ENCODE measurements at places on chromosomes 2 and 18.
A peak's percentile ranks its signal among the peaks of the same experiment; 100 is the strongest.

DNA sequence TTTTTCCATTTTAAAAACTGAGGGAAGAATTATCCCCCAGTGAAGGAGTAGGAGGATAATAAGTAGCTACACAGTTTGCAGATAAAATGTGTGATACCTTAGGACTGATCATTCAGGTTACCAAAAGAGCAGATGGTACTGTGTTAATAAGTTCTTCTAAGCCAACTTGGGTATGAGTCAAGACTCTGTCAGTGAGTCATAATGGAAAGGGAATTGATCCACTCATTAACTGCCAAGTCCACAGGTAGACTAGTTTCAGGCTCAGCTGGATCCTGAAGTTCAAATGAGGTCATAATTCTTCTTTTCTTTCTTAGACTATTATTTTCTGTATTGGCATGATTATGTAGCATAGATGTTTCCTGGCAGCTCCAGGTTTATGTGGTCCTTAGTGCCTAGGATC lies 142.4 kb upstream of the ALPP start:
- peak; percentile 47 for DNase-seq

- peak; percentile 50 for DNase-seq
These were observed 101.1 kb upstream of the EPHA4 start for GRCh38 chr2:221673248-221673647.

- peak; percentile 77 for DNase-seq
These were observed 320.8 kb downstream of the AFF3 start for GRCh38 chr2:99821572-99821971.

DNA sequence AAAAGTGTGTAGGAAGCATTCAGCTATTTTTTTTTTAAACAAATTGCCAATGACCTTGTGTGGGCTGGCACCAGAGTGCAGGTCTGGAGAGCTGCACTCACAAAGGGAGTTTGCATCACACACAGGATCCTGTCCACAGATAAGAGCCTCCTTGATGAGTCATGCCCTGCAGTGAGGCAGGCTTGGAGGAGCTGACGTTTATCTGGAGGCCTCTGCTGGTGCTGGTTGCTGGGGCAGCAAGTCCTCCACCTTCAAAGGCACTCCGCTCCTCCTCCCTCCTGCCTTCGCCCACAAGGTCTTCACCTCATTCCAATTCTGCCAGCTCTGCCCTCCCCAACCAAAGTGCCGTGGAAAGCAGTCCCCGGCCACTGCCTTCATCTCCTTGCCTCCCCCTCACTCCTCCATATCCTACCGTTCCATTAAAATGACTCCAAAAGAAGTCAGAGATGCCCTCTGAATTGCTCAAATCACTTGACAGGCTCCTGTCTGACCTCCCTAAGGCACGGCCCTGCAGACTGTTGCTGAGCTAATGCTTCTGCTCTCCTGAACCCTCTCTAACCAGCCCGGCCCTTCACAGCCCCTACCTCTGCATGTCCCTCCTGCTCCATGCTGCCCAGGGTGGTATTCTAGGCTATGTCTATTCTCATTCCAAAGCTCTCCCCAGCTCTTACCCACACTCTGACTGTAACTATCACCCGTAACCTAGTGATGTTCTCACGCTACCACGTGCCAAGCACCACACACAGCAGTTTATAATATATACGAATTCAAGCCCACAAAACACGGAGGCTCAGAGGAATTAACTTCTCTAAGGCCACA lies 30.9 kb downstream of the LONRF2 start:
- peak; percentile 98 for DNase-seq

DNA sequence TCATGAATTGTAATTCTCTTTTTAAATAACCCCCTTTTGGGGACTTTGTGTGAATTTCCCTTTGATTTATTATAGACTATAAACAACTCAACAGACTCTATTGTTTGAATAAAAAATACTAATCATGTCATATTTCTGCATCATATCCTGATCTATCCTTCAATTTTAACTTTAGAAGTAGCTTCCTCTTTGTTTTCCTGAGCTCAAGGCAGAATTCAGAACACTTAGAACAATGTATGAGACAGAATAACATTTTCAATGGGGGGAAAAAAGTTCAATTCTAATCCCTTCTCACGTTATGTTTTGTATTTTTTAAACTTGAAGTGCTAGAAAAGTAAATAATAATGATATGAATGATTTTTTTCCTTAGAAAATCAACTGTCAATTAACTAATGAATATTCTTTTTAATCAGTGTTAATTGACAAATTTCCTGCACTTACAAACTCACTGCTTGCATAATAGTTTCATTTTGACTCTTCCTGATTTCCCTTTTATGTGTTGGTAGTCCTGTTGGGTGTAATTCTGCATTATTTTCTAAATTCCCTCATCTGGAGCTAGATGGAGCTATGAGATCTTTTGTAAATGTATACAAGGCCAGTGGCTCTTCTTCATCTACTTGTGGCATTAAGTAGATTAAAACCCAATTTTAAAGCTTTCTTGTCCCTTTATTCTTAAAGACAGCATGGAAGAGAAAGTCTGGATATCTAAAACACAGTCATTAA lies 326.1 kb downstream of the PARD3B start:
- DNase-seq, result peak; percentile 61

- DNase-seq, result no peak
These were observed 264.5 kb upstream of the PIK3C3 start for GRCh38 chr18:41690332-41691127.

GRCh38 chr2:99524056-99524455 lies 34.2 kb upstream of the REV1 start:
- DNase-seq, result no peak

DNA sequence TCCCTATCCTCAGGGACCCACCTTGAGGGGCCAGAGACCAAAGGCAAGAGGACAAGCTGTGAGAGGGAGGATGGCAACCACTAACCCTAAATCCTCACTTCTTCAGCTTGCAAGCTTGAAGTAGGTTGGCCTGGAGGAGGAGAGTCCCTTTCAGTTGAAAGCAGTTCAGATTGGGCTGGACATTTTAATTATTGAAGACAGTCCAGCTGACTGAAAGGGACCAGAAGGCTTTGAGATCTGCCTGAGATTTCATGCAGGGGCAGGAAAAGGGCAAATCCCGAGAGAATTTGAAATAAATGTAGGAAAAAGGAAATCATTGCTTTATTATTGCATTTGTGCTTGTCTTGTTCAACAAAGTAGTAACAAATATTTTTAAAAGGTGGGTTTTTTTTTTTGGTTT lies 118.9 kb upstream of the STON1 start:
- DNase-seq, result no peak

DNA sequence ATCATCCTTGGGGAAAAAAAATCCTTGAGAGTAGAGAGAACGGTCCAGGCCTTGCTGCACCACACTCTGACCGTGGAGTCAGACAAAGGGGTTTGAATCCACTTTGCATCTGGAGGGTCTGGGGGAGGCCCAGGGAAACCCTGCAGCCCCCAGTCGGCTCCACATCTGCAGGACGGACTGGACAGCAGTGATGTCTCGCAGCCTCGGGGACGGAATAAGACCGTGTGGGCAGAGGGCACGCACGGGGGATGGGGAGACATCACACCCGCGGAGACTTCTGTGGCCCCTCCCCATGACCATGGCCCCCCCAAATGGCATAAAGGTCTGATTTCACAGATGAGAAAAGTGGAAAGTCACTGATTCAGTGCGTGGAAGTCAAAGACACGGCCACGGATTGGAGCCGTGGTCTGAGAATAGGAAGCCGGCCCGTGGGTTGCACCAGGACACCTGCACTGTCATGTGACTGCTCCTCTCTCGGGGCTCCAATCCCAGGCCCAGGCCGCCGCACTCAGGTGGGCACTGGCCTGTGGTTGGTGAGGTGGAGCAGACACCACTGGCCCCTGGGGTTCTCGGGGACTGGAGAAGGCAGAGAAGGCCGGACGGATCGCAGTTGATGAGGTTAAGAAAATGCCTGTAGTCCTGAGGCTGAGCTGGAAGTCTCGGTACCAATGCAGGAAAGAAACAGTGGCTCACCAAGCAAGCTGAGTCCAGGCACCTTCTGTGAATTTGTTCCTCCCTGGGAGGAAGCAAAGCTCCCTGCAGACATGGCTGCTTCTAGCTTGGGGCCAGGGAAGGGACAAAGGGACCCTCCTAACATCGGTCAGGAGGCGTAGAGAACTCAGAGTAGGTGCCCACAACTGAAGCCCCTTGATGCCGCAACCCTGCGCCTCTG lies 61.8 kb downstream of the RTP5 start:
- no peak for DNase-seq

DNA sequence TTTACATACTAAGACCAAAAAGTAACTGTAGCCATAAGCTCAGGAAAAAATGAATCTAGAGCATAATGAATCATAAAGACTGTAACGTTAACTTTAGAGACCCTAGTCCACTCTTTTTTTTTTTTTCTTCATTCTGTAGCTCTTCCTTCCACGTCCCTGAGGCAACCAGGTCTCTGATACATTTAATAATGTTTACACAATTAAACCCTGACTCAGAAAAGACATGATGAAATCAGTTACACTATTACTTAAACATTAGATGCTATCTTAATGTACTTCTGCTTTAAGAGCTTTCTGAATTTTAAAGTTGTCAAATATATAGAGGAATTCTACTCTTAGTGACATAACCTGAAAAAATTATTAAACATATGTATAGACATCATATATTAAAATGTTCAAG lies 1121.5 kb upstream of the DDX18 start:
- DNase-seq, result no peak

GRCh38 chr2:232204457-232204931 lies 174.1 kb upstream of the ALPP start:
- DNase-seq, result peak; percentile 50

DNA sequence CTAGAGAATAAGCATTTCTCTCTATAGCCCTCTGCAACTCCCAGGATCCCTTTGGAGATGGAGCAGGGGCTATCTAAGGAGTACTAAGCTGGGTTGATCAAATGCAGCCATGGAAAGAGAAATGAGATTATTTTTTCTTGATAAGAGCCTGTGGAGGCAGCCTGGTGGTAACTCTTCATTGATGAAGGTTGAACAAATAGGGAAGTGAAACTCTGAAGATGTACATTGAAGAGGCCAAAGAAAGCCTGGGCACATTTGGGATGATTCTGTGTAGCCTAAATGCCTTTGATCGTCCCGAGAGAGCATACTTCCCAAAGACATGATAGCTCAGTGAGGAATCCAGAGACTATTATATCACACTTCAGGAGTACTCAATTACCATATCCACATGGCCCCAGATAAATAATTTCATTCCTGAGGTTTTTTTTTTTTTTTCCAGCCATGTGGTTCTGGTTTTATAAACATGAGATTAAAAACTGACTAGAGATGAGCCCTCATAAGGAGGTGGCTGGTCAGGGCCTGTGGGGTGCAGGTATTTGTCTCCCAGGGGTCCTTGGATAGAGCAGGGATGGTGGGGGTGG lies 192.5 kb downstream of the TPGS2 start:
- DNase-seq, result no peak

DNA sequence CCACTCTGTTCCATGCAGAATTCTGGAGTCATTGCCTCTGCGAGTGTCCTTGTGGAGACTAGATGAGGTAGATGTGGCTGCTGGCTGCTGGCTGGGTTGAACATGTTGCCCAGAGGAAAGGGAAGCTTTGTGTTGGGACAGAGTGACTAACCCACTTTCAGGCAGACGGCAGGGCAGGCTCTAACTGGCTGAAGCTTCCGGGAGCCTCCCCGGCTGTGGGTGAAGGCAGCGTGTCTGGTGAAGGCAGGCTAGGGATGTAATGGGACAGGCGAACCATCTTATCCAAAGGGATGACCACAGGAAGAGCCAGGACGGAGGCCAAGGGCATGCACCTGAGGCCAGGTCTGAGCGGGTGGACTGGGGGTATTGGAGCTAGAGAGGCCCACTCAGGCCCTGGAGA lies 16.0 kb downstream of the ASPRV1 start:
- no peak for DNase-seq

- DNase-seq, result no peak
These were observed 127.0 kb upstream of the AGAP1 start for GRCh38 chr2:235366807-235367206.

- no peak for DNase-seq
These were observed 148.9 kb downstream of the SMAD2 start for GRCh38 chr18:47781561-47781960.

DNA sequence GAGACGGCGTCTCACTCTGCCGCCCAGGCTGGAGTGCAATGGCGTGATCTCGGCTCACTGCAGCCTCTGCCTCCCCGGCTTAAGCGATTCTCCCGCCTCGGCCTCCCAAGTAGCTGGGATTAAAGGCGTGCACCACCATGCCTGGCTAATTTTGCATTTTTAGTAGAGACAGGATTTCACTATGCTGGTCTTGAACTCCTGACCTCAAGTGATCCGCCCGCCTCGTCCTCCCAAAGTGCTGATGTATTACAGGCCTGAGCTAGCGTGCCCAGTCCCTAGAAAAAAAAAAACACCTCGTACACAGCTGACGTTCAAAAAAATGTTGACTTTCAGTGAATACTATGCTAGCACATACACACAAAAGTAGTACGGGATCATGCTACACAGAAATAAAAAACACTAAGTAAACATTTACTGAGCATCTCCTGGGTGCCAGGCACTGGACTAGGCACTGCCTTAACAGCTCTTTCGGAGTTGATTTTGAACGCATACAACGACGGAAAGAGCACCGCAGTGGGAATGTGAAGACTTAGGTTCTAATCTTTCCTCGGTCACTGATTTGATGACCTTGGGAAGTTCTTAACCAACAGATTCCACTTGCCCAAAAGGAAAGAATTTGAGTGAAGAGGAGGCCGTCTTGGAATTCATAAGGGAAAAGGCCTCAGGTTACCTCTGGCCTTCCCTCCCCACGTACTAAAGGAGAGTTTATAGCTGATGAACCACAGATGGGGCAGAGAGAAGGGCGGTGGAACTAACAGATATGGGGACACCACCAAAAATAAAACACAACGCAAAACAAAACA lies 1.1 kb downstream of the DNAJC27 start:
- DNase-seq, result peak; percentile 53

DNA sequence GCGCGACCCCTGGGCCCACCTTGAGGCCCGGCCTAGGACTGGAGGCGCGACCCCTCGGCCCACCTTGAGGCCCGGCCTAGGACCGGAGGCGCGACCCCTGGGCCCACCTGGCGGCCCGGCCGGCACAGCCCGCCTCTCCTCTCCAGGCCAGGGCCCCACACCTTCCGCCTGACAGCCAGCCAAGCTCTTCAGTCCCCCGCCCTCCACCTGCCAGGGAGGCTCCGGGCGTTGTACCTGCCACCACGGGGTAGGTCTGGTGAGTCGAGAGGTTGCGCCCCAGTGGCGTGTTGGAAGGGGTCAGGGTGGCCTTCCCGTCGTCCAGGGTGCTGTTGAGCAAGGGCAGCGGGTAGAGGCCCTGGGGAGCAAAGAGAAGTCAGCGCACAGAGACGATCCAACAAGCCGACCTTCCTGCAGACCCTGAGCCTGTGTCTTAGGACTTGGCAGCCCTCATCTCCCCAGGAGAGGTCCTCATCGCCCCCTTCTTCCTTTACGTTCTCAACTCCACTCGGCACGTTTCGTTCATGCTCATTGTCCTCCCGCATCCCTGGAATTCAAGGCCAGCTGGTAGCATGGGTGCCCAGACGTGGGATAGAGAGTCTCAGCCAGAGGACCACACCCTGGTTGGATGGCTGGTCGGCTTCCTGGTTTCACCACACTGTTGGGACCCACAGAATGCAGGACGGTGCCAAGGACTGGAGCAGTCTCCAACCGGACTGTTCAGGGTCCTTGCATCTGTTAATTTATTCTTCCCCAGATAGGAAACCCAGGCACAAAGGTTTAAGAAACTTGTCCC lies 42.2 kb downstream of the PAX8 start:
- DNase-seq, result no peak

All from fibroblast of mammary gland (primary cell).